ENCODE measurements at places on chromosomes 2 and 18.

GRCh38 chr2:240432820-240433801 is 2.4 kb upstream of the GPC1 start:
- no peak for DNase-seq

- no peak for DNase-seq
These were observed 34.4 kb upstream of the TRAPPC8 start for GRCh38 chr18:31977270-31977872.

DNA sequence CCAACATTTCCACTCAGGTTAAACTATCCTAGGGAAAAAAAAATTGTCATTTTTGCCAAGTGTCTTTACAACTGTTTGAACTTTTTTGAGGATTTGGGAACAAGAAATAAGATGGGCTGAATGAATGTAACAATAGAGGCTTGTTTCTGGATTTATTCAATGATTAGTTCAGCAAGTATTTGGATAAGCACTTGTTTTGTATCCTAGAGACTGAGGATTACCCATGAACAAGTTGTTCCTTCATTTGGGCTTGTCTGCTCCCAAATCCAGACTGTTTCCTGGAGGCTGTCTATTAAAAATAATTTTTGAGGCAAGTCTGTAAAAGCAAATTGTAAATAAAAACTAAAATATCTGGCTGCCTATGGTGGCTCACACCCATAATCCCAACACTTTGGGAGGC is 62.0 kb upstream of the CSRNP3 start:
- no peak for DNase-seq

GRCh38 chr2:238524426-238524983 is 97.8 kb downstream of the ASB1 start:
- DNase-seq, result no peak

GRCh38 chr2:216285701-216286100 is 86.6 kb downstream of the MARCHF4 start:
- DNase-seq, result no peak

- no peak for DNase-seq
These were observed 297.5 kb downstream of the PIEZO2 start for GRCh38 chr18:10851824-10852319.

DNA sequence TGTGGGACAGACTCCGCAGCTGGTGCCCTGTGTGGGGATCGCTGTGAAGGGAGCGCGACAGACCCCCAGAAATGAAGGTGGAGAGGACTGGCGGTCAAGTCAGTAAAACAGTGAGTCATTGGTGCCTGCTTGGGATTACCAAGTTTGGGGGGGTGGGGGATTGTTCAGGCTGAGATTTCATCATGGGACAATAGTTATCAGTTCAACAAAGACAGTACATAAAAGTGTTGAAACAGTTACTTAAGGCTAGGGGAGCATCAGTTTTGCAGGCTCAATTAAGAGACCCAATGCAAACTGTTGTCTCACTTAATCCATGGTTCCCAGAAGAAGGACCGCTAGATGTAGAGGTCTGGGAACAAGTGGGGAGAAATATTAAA is 42.4 kb upstream of the PDK1 start:
- DNase-seq, result no peak

DNA sequence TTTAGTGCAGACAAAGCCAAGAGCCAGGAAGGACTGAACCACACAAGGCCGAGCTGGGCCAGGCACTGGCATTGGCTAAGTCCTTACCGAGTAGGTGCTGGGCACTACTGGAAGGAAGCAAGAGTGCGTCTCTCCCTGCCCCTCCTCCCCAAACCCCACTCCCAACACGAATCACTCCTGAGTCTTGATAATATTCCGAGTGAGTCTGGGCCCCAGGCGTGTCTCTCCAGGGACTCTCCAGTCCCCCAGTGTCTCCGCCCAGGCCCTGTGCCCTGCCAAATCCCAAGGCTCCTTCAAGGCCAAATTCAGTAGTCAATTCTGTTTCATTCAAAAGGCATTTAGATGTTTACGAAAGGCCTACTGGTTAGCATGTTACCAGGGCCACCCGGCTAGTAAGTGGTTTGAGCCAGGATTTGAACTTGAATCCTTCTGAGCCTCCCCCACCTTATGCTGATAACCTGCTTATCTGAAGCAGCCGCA is 82.8 kb downstream of the GLI2 start:
- DNase-seq, result no peak

GRCh38 chr18:49988101-49988500 is 174.8 kb upstream of the ACAA2 start:
- no peak for DNase-seq

GRCh38 chr2:9627310-9627709 is 3.5 kb downstream of the YWHAQ start:
- DNase-seq, result no peak

GRCh38 chr18:2394684-2395083 is 176.6 kb downstream of the METTL4 start:
- no peak for DNase-seq

- no peak for DNase-seq
These were observed 51.1 kb upstream of the SLC66A3 start for GRCh38 chr2:11103984-11104793.

DNA sequence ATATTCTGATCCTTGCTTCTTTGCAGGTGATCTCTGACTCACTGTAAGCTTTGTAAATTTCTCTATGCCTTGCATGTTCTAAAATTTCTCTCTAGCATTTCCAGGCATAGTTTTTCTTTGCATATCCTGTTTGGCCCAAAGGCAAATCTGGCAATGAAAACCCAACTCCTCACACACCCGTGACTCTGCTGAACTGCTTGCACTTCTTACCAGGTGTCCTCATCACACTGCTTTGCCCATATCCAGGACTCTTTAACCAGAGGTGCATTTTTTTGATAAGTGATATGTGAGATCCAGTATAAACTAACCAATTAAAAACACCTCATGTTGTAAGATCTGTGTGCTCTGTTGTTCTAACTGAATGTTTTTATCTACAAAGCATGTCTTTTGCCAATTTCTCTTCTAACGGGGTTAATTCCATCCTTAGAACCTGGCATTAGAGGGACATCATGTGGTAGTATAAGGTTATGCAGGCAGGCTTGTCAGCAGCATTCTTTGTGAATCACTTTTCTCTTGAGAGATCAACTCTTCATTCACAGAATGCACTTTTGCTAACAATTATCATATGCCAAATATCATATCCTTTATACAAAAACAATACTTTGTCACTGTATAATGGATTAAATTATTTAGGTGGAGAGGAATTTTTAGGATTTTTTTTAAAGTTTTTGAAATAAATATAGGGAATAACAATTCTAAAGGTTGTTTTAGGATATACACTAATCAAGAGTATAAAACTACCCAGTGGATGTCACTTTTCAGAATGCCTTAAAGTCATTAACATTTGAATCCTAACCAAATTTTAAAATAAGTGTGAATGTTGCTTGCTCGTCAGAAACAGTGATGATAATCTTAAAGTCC is 20.8 kb upstream of the TMX3 start:
- DNase-seq, result no peak

- no peak for DNase-seq
These were observed 1.7 kb upstream of the POU3F3 start for GRCh38 chr2:104852090-104852666.

DNA sequence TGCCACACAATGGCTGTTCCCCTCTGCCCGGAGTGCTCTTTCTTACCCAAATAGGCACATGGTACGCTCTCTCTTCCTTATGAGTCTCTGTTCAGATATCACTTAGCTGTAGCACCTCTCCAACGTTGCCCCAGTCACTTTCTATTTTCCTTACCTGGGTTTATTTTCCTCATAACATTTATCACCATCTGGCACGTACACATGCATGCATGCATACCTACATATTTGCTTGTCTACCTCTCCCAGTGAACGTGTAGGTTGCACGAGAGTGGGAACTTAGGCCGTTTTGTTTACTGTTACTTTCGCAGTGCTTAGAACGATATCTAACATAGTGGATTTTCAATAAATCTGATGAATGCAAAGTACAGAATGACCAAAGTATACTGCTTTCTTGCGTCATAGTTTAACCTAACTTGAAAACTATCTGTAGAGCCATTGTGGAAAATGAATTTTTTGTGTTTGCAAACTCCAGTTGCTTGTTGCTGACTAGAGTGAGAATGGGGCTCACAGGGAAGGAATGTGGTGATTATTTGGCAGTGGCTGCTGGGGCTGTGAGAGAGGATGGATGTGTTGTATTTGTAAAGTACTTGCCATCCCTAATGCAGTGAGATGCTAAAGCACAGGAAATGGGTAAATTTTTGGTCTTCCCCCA is 47.1 kb downstream of the ACSL3 start:
- no peak for DNase-seq

GRCh38 chr2:46836295-46837111 is 79.1 kb downstream of the MCFD2 start:
- DNase-seq, result no peak

DNA sequence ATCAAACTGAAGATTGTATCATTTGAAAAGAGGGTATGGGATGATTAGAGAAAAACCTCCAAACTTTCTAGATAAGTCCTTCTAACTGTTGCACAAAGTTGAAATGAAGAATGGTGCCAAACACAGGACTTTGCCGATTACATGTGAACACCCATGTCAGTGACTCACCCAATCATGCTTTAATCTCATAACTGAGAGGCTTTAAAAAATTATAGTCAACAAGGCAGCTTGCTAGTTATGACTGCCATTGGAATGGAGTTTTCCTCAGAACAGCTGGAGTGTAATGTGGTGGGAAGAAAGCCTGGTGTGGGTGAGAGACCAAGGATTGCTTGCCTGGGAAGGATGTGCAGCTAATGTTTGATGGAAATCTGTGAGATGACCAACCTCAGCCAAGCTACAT is 98.2 kb upstream of the ALPP start:
- DNase-seq, result no peak

DNA sequence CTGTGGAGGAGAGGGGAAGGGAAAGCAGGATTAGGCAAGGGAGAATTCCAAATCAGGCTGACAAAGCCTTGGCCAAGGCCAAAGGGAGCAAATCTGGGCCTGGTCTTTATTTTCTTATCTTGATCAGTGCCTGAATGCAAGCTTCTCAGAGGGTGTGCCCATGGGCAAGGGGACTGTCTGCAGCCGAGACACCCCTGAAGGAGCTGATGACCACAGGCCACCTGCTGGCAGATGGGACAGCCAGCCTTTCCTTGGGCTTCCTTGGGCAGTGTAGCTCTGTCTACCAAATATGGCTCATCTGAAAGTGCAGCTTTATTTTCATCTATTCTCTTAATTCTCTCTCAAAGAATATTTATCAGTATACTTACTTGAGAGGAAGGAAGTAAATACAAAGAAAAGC is 117.0 kb downstream of the PKP4 start:
- DNase-seq, result no peak

DNA sequence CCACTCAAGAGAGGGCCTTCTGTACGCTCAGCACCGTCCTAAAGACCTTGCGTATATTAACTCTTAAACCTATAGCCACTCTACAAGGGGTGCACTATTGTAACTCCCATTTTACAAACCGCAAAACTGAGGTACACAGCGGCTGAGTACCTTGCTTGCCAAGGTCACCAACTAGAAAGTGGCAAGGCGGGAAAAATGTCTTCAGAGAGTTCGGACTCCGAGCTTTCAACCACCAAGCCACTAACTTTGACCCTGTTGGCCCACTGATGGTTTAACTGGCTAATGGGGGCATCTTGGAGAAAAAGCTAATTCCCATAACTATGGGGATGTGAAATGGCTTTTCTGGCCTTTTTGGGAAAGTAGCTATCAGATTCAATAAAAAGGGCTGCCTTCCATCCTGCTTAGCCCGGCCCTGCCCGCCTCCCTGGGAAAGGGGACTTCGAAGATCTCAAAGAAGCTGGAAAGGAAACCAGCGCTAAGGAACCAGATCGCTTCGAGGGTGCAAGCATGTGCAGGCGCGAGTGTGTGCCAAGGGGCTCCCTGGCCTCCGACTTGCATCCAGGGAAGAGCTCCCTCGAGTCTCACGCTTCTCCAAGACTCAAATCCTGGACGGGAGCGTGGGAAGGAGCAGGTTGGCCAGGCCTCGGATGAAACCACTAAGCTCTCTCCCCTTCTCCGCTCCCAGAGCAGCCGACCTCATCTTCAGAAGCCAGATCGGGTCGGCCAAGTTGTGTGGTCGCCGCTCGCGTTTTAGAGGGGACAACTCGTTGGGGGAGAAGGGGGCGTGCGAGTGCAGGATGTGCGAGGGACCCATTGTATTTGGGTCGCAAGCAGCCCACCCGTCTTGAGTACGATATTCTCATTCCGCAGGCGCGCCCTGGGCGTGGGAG is 2.2 kb upstream of the SP5 start:
- DNase-seq, result no peak

GRCh38 chr18:13984080-13984479 is 68.7 kb upstream of the MC2R start:
- DNase-seq, result no peak
